ENCODE measurements at places on chromosomes 1 and 21. TPM values are rescaled to one million over a fixed set of nuclear protein-coding genes. Genes with fewer than 3 reads are reported as not detected.

The AMY1C gene
- not detected for total RNA-seq

The LAMC2 gene
- 3.3 TPM for total RNA-seq

The IL20 gene
- not detected for total RNA-seq

The CTSE gene
- not detected for total RNA-seq

The TSPEAR gene
- total RNA-seq = not detected

The BCL2L15 gene
- total RNA-seq = 0.36 TPM

The PRAMEF20 gene
- total RNA-seq = not detected

The S100A2 gene
- total RNA-seq = 1.8 TPM

The GRHL3 gene
- not detected for total RNA-seq
